Natural killer cell treated with Interleukin-12 subunit alpha and Interleukin-12 subunit beta and Interleukin-15 and Interleukin-18, amount 100 ng/mL, for 72 hours (primary cell): ENCODE measurements at places on chromosomes 7 and 10. TPM values are rescaled to one million over a fixed set of nuclear protein-coding genes. Genes with fewer than 3 reads are reported as not detected.

GRCh38 chr7:150992051-150992640, 1.3 kb downstream of the NOS3 start:
- no peak for DNase-seq

GRCh38 chr7:1800902-1801301, 130.8 kb downstream of the ELFN1 start:
- no peak for DNase-seq

GRCh38 chr10:69861251-69862240, 59.8 kb downstream of the COL13A1 start:
- DNase-seq: no peak

DNA sequence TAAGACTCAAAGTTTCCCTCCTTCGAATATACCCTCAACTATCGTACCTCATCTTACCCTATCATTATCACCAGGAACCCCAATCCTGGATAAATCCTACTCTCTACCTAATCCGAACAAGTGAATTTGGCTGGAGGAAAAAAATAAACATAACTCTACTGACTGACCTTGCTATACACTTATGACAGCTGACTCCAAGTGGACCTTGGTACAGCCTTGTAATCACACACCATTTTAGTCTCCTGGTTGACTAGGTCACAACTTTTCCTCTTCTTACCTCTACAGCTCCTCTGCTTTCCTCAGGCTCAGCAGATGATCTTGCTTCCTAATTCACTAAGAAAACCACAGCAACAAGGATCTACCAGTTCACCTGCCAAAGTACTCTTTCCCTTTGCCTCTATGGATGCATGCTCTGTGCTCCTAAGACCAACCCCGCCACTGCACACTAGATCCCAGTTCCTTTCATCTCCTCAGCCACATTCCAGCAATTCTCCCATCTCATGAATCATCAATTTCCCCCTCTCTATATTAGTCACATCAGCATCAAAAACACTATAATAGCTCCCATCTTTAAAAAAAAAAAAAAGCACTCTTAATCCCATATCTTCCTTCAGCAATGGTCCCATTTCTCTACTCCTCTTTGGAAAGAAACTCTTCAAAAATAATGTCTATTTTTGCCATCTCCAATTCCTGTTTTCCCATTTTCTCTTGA, 35.5 kb downstream of the COA1 start:
- DNase-seq: no peak

DNA sequence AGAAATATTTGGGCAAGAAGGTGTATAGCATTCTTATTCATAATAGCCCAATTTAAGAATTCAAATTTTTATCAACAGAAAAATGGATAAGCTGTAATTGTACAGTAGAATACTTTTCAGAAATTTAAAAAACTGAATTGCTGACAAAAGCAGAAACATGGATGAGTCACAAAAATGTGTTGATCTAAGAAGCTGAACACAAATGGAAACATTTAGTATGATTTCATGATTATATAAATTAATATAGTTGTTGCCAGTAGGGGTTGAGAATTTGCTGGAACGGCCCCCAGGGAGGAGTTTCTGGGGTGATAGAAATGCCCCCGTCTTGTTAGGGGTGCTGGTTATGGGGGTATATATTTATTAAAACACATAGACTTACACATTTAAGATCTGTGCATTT, 179.1 kb downstream of the KLF6 start:
- no peak for DNase-seq

DNA sequence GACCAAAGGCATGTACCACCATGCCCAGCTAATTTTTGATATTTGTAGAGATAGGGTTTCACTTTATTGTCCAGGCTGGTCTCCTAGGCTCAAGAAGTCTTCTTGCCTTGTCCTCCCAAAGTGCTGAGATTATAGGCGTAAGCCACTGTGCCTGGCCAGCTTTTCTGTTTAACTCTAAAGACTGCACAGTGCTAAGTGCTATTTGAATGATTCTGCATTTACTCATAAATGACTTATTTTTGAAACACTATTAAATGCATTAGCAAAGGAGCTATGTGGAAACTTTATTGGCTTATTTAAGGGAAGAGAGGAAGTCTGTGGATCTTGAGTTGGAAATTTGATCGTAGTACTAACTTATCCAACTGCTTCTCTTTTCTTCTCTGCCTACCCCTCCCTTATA, 89.1 kb downstream of the NT5C2 start:
- DNase-seq: no peak

The BBS9 gene
- 17.8 TPM for total RNA-seq

The MAD1L1 gene
- 79.4 TPM for total RNA-seq

The COPS6 gene
- 88.8 TPM for total RNA-seq
